Stimulated activated CD4-positive, alpha-beta T cell treated with anti-CD3 and anti-CD28 coated beads, Interleukin-4, amount 100 ng/mL, for 24 hours (primary cell): ENCODE measurements at places on chromosomes 13 and 19.

DNA sequence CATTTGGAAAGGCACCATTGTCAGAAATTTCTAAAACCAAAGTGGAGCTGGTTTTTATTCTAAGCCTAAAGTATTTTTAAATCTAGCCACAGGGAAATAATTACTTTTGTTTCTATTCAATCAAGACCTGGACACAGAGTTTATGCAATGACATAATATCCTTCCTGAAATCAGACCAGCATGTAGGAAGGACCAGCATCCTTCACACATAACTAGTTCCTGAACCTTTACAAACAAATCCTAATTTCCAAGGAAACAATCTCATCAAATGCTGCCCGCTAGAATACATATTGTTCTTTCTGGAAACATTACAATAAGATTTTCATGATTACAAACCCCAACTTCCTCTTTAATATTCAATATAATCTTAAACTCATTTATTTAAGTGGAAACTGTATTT is 1.5 kb downstream of the STARD13 start:
- no peak for DNase-seq

GRCh38 chr19:35717665-35718344 is at the start of gene KMT2B:
KMT2B (plus strand) TSS chr19:35718003; CDS start chr19:35718019, 16 bp downstream.
- no peak for DNase-seq

DNA sequence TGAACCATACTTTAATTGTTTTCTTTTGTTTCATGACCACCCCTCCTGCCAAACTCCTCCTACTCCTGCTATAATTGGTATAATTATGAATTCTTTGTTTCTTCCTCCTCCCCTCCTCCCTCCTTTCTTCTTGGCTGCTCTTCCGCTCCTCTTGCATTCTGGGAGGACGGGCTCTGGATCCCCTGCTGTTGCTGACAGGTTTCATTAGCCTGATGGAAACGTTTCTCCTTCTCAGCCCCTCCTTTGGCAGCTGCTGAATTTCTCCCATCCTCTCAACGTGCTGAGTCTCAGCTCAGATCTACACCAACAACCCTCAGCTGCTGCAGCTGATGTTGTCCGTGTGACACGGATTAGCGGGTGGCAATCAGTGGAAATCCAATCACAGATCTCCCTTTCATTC is 97.1 kb upstream of the UBAC2 start:
- DNase-seq: no peak

- DNase-seq: no peak
Observed at GRCh38 chr13:20713751-20714150, 10.3 kb downstream of the IL17D start.

DNA sequence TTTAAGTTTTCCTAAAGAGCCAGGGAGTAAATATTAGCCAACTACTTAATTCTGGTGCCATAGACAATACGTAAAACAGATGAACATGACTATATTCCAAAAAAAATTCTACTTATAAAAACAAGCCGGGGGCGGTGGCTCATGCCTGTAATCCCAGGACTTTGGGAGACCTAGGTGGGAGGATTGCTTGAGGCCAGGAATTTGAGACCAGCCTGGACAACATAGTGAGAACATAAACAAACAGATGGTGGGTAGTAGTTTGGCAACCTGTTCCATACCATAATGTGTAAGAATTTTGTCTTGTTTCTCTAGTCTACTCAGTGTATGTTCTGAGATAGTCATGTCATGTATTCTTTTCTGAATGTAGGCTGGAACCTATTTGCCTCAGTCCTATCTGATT is 25.4 kb downstream of the ITM2B start:
- DNase-seq: no peak

- DNase-seq: no peak
Observed at GRCh38 chr19:41192574-41193429, at the start of gene CYP2S1. CYP2S1 (plus strand) TSS chr19:41193219; CDS start chr19:41193265, 46 bp downstream.

- DNase-seq: no peak
Observed at GRCh38 chr13:80145171-80145690, 195.7 kb downstream of the SPRY2 start.

DNA sequence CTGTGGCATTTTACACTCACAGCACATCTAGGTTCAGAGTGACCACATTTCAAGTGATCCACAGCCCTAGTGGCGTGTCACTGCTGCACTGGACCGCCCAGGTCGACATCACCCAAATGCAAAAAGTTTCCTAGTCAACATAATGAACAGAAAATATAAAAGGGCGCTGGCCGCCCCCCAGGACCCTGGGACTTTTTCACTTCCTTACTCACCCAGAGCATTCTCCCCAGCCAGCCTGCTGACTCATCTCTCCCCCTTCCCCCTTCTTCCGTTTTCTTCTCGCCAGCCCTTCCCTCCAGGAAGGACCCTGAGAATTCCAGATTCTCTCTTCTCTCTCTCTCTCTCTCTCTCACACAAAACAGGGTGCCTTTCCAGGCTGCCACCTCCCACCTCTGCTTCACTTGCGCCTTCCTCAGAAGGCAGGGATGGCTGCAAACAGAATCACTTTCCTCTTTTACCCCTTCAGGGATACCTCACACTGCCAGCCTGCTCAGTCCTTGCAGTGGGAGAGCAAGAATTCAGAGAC is 21.0 kb upstream of the GRWD1 start:
- no peak for DNase-seq

DNA sequence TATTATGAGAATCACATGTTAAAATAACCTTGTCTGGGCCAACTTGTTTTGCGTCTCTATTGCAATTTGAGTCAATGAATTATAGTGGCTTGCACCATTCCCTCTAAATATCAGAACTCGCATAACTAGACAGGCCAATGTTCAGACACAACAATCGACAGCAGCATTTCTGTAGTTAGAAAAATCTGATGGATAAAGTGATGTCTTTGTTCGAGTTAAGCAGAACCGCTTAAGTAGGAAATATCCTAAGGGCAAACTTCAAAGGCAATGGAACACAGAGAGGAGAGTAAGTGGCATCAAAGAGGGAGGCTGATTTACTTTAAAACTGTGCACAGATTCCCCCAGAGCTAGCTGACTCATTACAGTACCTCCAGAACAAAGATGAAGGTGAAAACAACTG is 333.9 kb downstream of the NALCN start:
- no peak for DNase-seq

DNA sequence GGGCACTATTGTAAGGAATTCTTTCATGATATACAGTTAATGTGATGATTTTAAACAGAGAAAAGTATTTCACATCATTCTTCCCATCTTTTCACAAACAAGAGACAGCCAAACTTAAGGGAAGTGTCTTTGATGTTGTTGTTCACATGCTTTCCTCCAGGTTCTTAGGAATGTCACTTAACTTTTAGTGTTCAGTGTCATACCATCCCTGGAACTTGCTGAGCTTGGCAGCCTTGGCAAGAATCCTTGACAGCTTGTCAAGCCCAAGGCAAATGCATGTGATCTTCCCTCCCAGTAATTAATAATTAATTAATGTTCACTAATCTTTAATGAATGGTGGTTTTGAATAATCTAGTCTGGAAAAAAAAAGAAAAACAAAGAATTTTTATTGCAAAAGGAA is 727.9 kb upstream of the PRR20A start:
- no peak for DNase-seq

DNA sequence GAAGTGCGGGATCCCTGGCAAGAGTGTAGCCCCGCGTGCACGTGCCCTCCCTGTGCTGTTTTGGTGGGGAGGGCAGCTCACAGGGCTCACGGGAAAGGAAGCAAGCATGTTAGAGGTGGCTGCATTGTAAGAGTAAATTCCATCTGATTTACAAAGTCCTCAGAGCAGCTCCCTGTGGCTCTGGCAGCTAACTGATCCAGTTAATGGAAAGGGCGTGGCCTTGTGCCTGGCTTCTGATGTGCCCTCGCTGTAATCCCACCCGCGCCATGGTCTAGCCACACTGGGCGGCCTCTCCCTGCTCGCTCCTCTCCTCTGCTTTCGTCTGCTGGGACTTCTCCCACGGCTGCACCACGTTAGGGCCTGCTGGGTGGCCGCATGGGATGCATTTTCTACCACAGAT is 258.5 kb downstream of the FGF9 start:
- no peak for DNase-seq

DNA sequence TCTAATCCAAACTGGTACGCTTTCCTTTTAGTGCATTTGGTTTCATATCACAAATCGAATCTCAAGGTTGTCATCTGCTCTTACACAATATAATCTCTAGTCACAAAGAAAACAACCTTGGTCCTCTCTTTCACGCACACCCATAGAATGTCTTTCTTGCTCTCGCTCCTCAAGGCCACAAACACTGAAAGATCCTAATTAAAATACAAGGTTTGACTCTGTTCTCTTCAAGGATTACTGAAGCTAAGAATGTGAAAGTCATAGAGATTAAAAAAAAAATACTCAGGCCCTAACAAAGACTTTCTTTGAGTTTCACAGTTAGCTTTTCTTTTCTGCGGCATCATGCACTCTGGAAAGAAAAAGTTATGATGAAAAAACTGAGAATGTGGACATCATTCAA is 891.5 kb downstream of the EFNB2 start:
- DNase-seq: no peak

DNA sequence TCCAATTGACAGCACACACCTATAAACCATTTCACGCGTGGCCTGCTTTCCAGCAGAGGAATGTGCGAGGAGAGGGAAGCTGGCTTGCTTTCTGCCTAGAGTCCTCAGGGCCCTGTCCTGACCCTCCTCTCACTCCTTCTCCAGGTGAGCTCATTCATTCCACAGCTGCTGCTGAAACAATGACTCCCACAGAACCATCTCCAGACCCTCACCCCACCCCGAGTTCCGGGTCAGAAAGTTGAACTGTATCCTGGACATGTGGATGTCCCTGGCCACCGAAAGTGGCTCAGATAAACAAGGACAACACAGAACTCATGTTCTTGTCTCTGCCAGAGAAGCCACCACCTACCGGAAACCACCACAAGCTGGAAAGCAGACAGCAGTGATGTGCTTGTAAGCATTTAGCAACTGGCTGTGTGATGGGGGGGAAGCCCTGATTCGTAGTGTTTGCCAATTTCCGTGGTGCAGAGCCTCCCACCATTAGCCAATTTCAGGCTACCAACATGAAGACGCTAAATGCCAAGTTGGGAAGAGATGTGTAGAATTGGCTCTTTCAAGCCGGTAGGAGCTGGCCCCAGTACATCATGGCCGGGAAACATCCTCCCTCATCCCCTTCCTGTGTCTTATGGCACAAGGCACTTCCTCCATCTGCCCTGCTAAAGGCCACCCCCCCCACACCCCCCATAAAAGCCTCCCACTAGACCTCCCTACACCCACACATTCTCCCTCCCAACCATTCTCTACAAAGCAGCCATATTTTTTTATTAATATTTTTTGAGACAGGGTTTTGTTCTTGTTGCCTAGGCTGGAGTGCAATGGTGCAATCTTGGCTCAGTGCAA is 5.0 kb downstream of the SYCE2 start:
- peak; percentile 42 for DNase-seq

DNA sequence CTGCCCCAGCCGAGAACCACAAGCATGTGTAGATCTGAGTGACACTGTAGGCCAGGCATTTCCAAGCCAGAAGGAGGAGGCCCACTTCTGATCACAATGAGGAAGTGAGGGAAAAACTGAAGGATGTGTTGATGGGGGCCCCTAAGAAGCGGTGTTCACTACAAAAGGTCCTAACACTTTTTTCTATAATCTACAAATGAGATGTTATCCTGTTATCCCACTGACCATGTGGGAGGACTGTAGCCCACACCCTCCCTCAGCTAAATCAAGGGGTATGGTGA is 99.0 kb upstream of the MCF2L start:
- no peak for DNase-seq

DNA sequence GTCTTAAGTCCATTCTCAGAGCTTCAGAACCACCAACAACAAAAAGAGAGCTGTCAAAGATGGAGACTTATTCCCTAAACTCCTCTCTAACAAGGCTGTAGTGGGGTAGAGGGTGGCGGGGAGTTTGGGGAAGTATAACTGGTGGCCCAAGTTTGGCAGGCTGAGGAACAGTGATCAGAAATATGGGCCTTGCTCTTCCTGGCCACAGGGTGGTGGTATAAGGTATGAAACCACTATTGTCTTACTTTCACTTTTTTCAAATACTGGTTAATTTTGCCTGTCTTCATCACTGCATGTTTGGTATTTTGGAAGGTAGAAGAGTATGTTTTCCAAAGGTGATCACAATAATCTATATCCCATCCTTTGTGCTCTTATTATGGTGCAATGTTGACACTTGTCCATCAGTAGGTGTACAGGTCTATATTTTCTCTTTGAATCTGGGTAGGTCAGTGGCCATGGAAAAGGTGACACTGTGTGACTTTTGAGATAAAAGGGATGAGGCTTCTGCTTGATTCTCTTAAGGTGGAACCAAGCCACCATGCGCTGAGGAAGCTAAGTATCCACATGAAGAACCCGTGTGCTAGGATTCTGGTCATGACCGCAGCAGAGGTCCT is 23.2 kb upstream of the GPC5 start:
- DNase-seq: no peak

- DNase-seq: no peak
Observed at GRCh38 chr13:91355099-91355825, 7.8 kb downstream of the MIR17HG start.

- DNase-seq: no peak
Observed at GRCh38 chr13:97335488-97336134, 98.4 kb upstream of the RAP2A start.

DNA sequence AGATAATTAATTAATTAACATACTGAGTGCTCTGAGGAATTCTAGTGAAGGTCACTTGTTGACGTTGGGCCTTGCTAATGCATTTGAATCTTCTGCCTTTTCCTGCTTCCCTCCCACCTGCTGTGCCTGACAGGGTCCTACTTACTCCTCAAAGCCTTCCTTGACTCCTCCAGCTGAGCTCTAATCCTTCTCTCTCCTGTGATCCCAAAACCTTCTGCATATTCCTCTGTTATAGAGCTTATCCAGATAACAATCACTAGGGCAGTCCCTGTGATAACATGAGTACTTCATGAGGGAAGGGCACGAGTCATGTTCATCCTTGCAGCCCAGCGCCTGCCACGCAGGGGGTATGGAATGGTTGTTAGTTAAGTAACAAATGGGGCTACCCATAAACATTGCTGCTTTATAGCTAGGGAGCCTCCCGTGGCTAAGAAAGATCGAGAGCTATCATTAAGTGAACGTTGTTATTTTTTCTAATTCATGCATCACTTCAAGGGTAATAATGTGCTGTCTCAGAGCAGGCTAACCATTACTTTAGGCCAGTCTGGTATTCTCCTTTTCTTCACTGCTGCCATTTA is 19.1 kb upstream of the SPATA13 start:
- no peak for DNase-seq

DNA sequence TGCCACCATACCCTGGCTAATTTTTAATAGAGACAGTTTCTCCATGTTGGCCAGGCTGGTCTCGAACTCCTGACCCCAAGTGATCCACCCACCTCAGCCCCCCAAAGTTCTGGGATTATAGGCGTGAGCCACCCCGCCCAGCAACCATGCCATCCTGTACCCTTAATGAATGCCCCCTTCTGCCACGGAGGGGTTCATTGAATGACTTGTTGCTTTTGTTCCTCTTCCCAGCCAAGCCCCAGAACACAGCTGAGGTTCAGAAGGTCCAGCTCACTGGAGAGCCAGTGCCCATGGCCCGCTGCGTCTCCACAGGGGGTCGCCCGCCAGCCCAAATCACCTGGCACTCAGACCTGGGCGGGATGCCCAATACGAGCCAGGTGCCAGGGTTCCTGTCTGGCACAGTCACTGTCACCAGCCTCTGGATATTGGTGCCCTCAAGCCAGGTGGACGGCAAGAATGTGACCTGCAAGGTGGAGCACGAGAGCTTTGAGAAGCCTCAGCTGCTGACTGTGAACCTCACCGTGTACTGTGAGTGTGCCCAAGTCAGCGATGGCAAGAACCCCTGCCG is 6.0 kb downstream of the PVR start:
- DNase-seq: no peak
